ENCODE measurements at places on chromosomes 3 and 15. TPM values are rescaled to one million over a fixed set of nuclear protein-coding genes. Genes with fewer than 3 reads are reported as not detected.

- no peak for DNase-seq
Measured at GRCh38 chr3:163504974-163505373, 1573.3 kb downstream of the SI start.

Gene UTS2B
- not detected for total RNA-seq

GRCh38 chr3:150203273-150203672 lies 204.8 kb upstream of the TSC22D2 start:
- DNase-seq = no peak

Gene MFGE8
- 70.0 TPM for total RNA-seq

Gene CHAC1
- 0.69 TPM for total RNA-seq

Gene AMIGO3
- total RNA-seq = 1.5 TPM

DNA sequence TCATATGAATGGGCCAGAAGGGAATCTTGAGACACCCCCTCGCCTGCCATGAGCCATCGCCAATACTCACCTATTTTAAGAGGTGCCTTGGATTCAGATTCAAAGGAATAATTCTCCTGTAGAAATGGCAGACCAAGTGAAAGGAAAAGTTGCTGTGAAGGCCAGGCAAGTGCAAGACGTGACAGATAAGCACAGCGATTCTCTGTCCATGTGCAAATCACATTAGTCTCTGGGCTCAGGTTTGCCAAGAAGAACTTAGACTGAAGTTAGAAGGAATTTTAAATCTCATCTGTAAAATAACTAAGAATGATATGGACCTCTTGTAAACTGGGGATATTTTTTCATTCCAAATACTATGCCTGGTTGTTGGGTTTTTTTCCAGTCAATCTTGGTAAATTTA lies 173.6 kb downstream of the UACA start:
- DNase-seq = no peak

GRCh38 chr15:34155859-34156258 lies 54.0 kb downstream of the PGBD4 start:
- no peak for DNase-seq

- DNase-seq = no peak
Measured at GRCh38 chr3:174619239-174619638, 239.9 kb upstream of the NAALADL2 start.

DNA sequence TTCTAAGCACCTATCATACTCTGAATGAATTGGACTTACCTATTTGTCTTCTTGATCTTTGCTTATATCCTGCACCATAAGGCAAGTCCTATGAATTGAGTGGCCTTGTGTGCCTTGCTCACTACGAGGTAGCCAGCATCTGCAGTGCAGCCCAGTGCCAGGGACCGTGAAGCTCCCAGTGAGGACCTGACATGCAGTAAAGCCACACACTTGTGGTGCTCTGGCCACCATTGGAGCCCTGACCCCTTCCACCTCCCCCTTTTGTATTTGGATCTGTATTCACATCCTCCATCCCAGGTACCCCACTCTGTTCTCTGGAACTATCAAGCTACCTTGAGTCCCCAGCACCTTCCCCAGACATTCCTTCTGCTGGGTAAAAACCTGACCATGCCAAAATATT lies 52.1 kb downstream of the BSN start:
- DNase-seq = no peak

Gene ACSBG1
- total RNA-seq = 0.14 TPM

Gene LTK
- 12.3 TPM for total RNA-seq

GRCh38 chr15:63973212-63974009 lies 72.9 kb downstream of the DAPK2 start:
- DNase-seq = no peak

GRCh38 chr15:40054855-40055575 lies 16.0 kb upstream of the SRP14 start:
- DNase-seq = peak; percentile 56

DNA sequence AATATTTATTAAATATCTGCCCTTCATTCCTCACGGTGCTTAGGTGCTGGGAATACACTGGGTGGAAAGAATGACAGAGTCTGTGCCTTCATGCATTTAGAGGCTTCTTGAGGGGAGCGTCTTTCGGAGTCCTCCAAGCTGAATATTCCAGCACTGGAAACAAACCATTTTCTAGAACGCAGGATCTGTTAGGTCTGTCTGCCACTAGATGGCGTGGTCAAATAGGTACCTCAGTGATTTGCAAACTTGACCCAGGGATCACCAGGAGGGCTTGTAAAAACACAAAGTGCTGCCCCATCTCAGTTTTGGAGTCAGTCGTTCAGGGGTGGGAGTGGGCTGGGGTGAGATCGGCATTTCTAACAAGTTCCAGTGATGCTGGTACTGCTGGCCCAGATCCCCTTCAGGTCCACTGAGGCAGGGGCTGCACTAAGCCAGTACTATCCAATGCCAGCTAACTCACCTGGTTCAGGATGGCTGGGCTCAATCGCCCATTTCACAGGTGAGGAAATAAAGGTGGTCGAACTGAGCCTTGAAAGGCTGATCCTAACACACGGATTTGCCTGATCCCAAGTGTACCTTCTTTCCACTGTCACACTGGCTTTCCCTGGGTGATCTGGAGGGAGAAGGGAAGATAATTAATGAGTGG lies 14.8 kb downstream of the ARNT2 start:
- DNase-seq = no peak

- no peak for DNase-seq
Measured at GRCh38 chr3:101128786-101129185, 135.6 kb upstream of the ABI3BP start.

DNA sequence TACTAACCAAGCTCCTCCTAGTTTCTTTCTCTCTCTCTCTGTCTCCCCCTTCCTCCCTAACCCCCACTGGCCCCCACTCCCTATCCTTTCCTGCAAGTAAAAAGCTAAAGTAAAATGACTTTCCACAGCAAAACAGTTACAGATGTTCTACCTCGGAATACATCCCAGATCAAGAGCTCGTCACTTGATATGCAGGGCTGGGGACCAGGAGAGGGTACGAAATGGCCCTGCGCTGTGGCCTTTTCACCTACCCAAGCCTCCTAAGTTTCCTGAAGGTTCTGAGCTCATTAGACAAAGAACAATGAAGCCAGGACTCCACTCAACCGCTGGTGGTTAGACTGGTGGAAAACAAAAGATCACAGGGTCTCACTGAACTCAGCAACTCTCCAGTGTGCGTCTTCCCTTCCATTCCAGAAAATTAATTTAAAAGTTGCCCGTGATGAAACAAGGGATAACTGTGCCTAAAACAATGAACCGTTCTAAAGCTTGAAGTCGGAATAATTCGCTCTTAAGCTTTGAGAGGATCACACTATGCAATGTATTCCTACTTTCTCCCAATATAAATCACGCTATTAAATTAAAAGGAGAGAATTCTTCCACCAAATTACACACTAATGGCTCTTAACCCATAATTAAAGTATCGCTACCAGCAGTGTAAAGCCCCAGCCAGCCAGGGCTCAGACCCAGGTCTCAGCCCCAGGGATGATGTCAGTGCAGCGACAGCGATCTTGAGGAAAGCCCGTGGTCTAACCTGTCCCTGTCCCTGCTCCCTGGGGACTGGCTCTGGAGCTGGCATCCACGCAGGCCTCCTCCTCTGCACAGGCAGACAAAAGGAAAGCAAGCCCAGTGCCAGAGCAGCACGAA lies 5.0 kb downstream of the VGLL4 start:
- no peak for DNase-seq

- no peak for DNase-seq
Measured at GRCh38 chr15:94909510-94909909, 678.1 kb downstream of the MCTP2 start.

DNA sequence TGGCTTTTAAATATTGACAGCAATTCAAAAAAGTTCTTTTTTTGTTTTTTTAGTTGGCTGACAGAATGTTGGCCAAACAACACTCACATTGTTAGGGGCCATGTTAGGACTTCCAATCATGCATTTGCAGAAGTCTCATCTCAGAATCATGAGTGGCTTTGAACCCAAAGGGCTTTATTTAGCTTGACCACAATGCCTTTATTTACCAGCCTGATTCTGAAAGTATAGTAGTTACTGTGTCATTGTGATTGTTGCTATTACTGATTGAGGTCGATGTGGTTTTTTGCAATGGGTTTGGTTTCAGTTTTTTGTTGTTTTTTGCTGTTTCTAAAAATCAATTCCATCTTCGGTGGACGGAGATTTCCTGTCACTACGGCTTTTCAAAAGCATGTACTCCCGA lies 7.2 kb downstream of the GLDN start:
- DNase-seq = no peak

DNA sequence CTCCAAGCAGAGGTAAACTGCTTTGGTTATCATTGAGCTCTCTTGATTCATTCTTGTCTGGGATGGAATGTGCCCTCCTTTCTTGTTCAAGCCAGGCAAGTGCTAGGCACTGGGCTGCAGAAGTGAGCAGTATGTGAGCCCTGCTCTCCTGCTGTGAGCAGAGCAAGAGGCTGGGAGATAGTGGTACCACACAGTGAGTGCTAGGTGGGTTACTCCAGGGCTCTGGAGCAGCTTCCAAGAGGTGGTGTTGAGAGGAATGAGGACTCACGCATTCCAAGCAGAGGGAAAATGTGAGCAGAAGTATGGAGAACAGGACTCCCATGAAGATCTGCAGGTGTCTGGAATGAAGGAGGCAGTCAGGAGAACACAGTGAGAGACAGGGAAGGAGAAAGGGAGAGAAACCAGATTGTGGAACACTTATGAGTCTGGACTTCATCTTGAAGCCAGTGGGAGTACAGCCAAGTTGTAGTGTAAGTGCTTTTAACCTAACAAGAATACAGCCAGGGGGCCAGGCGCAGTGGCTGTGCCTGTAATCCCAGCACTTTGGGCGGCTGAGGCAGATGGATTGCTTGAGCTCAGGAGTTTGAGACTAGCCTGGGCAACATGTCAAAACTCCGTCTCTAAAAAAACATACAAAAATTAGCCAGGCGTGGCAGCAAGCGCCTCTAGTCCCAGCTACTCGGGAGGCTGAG lies 199.9 kb upstream of the CTDSPL start:
- DNase-seq = no peak

- DNase-seq = peak; percentile 14
Measured at GRCh38 chr3:108862865-108863798, 40.5 kb downstream of the TRAT1 start.

DNA sequence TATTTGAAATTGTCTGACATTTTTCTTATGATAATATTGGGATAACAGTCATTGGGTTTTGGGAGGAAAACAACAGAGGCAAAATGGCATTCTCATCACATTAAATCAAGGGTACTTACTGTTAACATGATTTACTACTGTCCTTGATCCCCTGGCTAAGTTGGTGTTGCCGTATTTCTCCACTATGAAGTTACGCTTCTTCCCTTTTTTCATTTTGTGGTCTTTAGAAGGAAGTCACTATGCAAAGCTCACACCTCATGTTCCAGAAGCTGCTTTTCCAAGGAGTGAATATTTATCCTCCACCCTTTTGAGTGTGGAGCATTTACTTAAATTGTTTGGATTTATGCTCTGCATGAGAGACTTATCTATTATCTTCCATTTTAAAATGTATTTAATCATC lies 63.7 kb downstream of the ALCAM start:
- no peak for DNase-seq

- no peak for DNase-seq
Measured at GRCh38 chr3:120445654-120446053, 5.1 kb downstream of the FSTL1 start.

- DNase-seq = no peak
Measured at GRCh38 chr3:105040026-105040622, 326.6 kb upstream of the ALCAM start.

GRCh38 chr3:106381939-106382335 lies 513.1 kb upstream of the CBLB start:
- no peak for DNase-seq

Gene TGM5
- total RNA-seq = not detected
